ENCODE measurements at places on chromosomes 5 and 9. TPM values are rescaled to one million over a fixed set of nuclear protein-coding genes. Genes with fewer than 3 reads are reported as not detected.
A peak's percentile ranks its signal among the peaks of the same experiment; 100 is the strongest.

GRCh38 chr9:4750023-4750673, 9.1 kb upstream of the AK3 start:
- no peaks in the 10 kb centered on the region for H3K27me3 ChIP-seq
- H3K4me3 ChIP-seq, result no peak overlapping the region
- no peaks in the 10 kb centered on the region for H3K4me1 ChIP-seq
- H3K36me3 ChIP-seq, result no peaks in the 10 kb centered on the region

DNA sequence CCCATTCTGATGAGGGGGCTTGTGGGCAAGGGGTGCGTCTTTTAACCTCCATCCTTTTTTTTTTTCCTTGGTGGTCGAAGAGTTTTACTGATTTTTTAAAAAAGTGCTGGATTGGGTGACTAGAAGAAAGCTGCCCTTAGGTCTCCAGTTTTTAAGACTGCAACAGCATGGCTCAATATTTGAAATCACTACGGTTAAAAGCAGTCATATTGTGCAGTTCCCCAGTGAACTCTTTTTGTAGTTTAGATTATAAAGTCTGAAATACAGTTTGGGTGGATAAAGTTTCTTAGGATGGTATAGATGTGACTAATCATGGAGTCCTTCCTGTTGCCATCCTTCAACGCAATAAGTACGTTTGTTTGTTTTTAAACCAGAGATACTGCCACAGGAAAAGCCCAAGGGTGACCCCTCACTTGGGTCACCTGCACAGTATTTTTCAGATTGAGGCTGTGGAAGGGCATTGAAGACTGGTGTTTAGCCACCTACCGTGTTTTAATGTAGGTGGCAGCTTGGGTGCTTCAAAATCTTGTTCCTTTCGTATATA, 520 bp upstream of the DHFR start:
- no peaks in the 10 kb centered on the region for H3K27me3 ChIP-seq
- no peak for DNase-seq
- H3K27ac ChIP-seq, result peak overlapping the region; percentile 89

Gene IRX4
- total RNA-seq, result not detected

DNA sequence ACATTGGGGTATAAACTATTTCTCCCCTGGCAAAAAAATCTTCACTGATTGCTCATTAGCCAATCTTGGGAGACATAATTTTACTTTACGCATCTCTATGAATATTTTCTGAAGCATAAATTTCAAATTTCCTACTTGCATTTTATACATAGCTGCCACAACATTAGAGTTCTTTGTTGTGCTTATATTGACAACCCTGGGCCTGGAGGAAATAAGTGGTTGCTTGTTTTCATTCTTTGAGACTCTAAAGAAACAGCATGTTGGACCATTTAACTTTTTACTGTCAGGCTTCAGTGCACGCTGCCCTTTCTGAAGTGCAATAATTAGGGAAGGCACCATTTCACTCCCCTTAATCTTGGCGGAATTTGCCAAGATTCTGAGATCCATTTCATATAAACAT, 142.6 kb downstream of the MRPS30 start:
- DNase-seq, result no peak
- H3K27me3 ChIP-seq, result no peaks in the 10 kb centered on the region
- H3K4me1 ChIP-seq, result no peaks in the 10 kb centered on the region
- no peak overlapping the region for H3K4me3 ChIP-seq
- H3K36me3 ChIP-seq, result no peaks in the 10 kb centered on the region

Gene MOB3B
- 6.4 TPM for total RNA-seq

Measured in upper lobe of left lung (tissue), 6 donors.